ENCODE measurements at places on chromosomes 5 and 9. TPM values are rescaled to one million over a fixed set of nuclear protein-coding genes. Genes with fewer than 3 reads are reported as not detected.

SPINK13 gene
- total RNA-seq, result not detected

CCDC187 gene
- total RNA-seq, result not detected

NOXA1 gene
- 1.7 TPM for total RNA-seq

GTF2H2 gene
- total RNA-seq, result 8.2 TPM

FBN2 gene
- total RNA-seq, result 41.2 TPM

PAPPA gene
- total RNA-seq, result 13.1 TPM

SH2D3C gene
- total RNA-seq, result 94.0 TPM

SH3TC2 gene
- total RNA-seq, result 2.5 TPM

CD72 gene
- not detected for total RNA-seq

- no peak for DNase-seq
These were observed 259.0 kb downstream of the GADD45G start for GRCh38 chr9:89863837-89864236.

GRCh38 chr5:140631036-140631417 is 1.9 kb downstream of the CD14 start:
- no peak for DNase-seq

DNA sequence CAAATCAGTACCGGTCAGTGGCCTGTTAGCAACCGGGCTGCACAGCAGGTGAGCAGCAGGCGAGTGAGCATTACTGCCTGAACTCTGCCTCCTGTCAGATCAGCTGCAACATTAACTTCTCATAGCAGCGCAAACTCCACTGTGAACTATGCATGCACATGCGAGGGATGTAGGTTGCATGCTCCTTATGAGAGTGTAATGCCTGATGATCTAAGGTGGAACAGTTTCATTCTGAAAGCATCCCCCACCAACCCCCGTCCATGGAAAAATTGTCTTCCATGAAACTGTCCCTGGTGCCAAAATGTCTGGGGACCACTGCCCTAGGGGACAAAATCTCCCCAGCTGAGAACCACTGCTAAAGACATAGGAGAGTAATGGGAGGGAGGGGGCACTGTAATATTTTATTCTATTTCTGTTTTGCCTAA is 51.1 kb downstream of the P4HA2 start:
- no peak for DNase-seq

- no peak for DNase-seq
These were observed 647 bp downstream of the FREM1 start for GRCh38 chr9:14909601-14909960.

DNA sequence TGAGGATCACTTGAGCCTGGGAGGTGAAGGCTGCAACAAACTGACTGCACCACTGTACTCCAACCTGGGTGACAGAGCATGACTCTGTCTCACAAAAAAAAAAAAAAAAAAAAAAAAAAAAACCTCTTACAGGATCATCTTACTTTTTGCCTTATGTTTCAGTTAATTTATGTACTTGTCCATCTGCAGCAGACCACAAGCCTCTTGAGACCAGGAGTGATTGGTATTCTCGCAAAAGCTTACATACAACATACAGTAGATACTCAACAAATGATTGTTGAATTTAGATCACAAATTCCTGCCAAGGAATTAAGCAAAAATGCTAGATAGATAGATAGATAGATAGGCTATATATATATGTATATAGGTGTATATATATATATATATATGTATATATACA is 12.4 kb downstream of the CEMIP2 start:
- no peak for DNase-seq

GRCh38 chr5:125896368-125896767 is 526.8 kb upstream of the GRAMD2B start:
- DNase-seq, result no peak

DNA sequence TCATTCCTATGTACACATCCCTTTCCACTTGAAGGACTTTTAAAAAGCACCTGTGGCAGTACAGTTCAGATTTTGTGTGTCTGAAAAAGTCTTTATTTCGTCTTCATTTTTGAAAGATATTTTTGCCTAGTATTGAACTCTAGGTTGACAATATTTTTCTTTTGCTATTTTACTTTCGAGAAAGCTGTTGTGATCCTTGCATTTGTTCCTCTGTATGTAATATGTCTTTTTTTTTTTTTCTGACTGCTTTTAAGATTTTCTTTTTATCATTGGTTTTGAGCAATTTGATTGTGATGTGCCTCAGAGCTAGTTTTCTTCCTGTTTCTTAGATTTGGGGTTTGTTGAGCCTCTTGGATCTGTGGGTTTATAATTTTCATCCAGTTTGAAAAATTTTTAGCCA is 13.3 kb downstream of the LCP2 start:
- no peak for DNase-seq

GRCh38 chr9:71726723-71727122 is 41.6 kb downstream of the CEMIP2 start:
- no peak for DNase-seq

GRCh38 chr5:138629392-138629791 is 54.2 kb upstream of the HSPA9 start:
- no peak for DNase-seq

DNA sequence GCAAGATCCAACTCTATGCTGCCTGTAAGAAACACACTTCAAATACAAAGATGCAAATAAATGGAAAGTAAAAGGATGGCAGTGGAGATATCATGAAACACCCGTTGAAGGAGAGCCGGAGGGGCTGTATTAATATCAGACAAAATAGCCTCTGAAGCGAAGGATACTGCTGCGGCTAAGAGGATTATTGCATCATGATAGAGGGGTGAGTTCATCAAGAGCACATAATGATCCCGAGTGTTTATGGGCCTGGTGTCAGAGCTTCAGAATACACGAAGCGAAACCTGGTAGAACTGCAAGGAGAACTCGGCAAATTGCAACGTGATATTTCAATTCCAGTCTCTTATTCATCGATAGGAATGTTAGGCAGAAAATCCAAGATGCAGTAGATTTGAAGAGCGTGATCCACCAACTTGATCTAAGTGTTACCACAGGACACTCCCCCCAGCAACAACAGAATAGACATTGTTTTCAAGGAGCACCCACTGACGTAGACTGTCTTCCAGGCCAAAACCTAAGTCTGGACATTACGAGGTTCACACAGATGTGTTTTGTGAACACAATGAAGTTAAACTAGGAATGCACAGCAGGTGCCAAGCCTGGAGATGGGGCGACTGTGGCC is 27.7 kb upstream of the QSOX2 start:
- no peak for DNase-seq

GRCh38 chr9:86672301-86672700 is 275.0 kb downstream of the GAS1 start:
- DNase-seq, result no peak

DNA sequence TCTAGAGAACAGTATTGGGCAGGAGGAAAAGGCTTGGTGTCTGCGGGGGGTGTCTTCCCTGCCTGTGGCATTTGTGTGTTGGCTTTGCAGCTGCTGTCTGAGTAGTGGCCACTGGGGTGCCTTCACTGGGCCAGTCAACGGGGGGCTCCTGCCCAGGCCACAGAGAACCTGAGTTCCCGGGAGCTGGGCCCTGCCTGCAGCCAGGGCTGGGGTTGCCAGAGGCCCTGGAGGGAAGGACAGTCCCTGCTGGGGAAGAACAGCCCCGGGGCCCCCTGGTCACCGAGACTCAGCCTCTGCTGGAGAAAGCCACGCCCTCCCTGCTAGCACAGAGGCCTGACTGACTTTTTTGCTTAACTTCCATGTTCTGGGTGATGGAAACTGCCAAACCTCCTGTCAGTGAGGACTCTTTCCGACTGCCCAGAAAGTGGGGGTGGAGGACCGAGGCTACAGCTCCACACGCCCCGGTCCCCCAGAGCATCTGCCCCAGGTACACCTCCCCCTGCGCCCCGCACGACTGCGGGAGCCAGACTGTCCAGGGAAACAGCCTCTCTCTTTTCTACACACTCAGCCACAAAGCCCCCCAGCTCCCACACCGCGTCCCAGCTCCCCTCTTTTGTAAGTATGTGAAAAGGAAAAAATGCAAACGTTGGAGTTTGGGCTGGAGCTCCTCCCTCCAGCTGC is 133.4 kb downstream of the DAB2IP start:
- DNase-seq, result no peak

DNA sequence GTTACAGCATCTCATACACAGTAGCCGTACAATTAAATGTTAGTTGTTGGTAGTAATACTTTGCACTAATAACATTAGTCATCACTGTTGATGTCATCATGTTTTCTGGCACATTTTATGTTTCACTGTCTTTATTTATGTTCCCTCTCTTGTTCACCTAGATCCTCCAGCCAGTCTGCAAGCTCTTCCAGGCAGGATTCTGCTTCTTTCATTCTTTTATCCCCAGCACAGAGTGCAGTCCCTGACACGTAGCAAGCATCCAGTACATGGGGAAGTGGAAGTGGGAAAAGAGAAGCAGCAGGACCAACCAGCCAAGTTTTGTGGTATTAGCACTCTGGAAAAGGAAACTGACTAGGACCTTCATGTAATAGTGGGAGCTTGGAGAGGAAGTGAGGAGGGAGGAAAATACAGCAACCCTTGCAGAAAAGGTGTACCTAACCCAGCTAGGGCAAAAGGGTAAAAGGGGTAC is 89.7 kb upstream of the SLC44A1 start:
- DNase-seq, result no peak

DNA sequence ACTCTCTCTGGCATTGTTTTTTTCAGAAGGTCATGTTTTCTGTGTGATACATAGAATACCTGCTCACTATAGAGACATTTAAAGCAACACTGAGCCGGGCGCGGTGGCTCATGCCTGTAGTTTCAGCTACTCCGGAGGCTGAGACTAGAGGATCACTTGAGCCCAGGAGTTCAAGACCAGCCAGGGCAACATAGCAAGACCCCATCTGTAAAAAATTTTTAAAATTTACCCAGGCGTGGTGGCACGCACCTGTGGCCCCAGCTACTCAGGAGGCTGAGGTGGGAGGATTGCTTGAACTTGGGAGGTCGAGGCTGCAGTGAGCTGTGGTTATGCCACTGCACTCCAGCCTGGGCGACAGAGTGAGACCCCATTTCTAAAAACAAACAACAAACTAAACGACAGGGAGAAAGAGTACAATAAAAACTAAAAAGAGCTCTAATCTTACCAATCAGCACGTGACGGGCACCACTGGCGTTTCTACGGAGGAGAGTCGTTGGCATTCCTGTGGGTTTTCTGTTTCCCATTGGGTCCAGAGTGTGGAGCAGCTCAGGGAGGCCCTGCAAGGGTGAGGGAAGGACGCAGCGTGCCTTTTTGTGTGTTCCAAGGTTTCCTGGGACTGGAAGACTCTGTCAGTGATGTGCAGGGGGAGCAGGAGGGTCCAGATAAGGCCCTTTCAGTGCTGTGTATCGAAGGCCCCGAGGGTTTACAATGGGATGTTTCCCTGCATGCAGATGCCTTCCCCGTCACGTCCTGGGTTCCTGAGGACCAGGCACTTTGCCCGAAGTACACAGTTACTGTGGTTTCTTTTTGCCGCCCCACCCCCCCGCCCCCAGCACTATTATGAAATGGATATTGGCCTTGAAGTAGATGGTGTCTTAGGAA is 7.2 kb upstream of the RNU6ATAC start:
- no peak for DNase-seq

- no peak for DNase-seq
These were observed 17.6 kb downstream of the TNFAIP8 start for GRCh38 chr5:119373449-119373858.

- DNase-seq, result no peak
These were observed 116.6 kb upstream of the GAS1 start for GRCh38 chr9:87063871-87064270.

DNA sequence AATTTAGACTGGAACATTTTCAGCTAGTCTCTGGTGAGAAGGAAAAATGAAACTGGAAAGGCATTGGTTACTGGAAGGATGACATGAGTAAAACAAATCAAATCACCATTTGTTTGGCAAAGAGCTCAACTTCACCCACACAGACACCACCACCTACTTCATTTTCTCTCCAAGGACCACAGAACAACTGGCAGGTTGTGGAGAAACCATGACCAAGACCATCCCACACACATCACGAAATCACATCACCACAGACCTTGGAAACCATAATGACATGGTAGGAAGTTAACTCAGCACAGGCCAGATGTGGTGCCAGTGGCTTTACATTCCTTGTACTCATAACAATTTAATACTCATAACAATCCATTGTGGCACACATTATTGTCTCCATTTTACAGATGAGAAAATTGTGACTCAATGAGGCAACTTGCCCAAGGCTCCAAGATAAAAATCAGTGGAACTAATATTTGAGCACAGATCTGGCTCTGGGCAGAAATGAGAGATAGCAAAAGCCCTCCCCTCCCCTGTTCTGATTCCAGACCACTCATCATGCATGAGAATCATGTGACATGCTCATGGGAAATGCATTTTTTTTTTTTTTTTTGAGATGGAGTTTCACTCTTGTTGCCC is 7.5 kb downstream of the OR1K1 start:
- DNase-seq, result no peak

- DNase-seq, result no peak
These were observed 3.4 kb upstream of the ABO start for GRCh38 chr9:133278161-133279114.

DNA sequence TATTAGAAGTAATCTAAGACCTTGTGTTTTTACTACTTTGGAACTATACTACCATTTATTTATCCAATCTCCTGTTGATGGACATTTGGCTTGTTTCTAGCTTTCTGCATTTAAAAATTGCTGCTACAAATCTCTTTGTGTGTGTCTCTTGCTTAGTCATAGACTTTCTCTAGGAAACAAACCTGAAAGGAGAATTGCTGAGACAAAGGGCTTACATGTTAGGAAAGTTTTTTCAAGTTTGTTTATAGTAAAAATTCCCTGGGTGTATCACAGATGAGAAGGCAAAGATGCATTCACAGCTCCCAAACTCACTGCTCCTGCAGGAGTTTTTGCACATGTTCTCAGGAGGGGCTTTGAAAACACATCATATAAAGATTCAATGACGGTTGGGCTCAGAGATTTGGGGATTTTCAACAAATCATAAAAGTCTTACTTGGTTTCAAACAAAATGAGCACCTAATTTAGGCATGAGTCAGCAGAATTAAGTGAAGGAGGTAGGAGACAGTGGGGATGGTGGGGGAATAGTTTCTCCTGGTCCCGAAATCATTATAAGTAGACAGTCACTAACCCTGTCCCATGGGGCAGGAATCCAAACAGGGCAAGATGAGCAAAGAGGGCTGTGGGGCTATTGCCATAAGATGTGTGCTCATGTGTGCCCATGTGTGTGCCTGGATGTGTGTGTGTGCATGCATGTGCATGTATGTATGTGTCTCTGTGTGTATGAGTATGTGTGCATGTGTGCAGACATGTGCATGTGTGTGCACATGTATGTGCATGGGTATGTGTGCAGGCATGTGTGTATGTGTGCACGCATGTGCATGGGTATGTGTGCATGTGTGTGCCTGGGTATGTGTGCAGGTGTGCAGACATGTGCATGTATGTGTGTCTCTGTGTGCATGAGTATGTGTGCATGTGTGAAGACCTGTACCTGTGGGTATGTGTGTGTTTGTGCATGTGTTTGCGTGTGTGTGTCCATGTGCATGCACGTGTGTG is 43.4 kb upstream of the S1PR3 start:
- no peak for DNase-seq

- DNase-seq, result no peak
These were observed 1740.1 kb upstream of the WWC1 start for GRCh38 chr5:166551384-166551783.
